Omental fat pad (tissue), 4 donors: ENCODE measurements at places on chromosomes 1 and 21.

DNA sequence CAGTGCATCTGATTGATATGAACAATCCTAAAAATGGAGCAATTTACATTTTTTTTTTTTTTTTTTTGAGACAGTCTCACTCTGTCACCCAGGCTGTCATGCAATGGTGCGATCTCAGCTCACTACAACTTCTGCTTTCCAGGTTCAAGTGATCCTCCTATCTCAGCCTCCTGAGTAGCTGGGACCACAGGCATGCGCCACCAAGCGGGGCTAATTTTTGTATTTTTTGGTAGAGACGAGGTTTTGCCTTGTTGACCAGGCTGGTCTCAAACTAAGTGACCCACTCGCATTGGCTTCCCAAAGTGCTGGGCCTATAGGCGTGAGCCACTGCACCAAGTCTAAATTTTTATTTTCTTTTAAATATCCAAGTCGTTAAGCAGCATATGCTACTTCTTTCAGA lies 109.0 kb downstream of the FAF1 start:
- no peak for DNase-seq

- DNase-seq: no peak
Measured at GRCh38 chr1:238789916-238790667, 596.3 kb upstream of the CHRM3 start.

- DNase-seq: no peak
Measured at GRCh38 chr21:38476385-38476784, 21.9 kb downstream of the ERG start.

DNA sequence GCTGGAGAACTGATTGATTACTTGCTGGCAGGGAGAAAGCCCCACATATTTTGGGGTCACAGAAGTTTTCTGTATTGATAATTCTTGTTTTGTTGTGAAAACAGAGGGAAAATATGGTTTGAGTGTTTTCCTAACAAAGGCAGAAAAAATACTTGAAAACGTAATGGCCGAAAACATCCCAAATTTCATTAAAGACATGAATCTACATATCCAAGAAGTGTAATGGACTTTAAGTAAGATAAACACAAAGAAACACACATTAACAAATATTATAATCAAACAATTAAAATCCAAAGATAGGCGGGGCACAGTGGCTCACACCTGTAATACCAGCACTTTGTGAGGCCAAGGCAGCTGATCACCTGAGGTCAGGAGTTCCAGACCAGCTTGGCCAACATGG lies 39.6 kb downstream of the SHCBP1L start:
- no peak for DNase-seq

DNA sequence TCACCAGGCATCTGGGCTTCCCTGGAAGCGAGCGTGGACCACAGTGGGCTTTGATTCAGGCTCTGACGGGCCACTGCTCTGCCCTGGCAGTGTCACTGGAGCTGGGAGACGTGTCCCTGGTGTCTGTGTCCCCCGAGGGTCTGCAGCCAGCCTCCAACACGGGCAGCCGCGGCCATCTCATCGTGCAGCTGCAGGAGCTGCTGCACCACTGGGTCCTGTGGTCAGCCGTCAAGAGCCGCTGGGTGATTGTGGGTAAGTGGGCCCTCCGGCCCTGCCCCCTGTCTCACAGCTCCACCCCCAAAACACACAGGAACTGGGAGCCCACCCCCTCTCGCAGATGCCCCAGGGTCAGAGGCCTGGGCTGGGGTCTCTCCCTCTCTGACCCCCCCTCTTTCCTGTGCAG lies 40.7 kb downstream of the DISP3 start:
- DNase-seq: no peak

GRCh38 chr21:39037807-39038405 lies 145.3 kb downstream of the PSMG1 start:
- DNase-seq: no peak

GRCh38 chr1:81800695-81801650 lies at the start of gene ADGRL2:
ADGRL2 (plus strand) TSS chr1:81800934; CDS start chr1:81836985, 36,051 bp downstream.
- no peak for DNase-seq

- no peak for DNase-seq
Measured at GRCh38 chr1:208179961-208180409, 64.2 kb downstream of the PLXNA2 start.

DNA sequence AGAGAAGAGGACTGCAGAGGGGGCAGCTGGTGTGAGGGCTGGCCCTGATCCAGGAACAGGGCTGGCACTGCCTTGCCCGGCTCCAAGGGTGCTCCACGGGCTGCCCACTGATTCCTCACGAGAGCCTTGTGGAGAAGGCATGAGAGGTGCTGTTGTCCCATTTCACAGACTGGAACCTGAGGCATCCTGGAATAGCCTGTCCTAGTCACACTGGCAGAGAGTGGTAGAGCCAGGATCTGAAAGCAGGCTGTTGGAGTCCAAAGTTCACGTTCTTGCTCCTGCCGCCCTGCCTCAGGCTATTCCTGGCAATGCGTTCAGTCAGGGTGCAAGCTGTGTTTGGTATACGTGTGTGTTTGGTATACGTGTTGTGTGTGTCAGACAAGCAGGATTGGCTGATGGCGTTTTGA lies 1.8 kb downstream of the RER1 start:
- DNase-seq: no peak
